ENCODE measurements at places on chromosomes 2 and 18.

GRCh38 chr18:25074925-25075324, 277.0 kb downstream of the ZNF521 start:
- no peak for DNase-seq

- DNase-seq, result no peak
Measured at GRCh38 chr2:219491278-219491963, 7.3 kb upstream of the GMPPA start.

- no peak for DNase-seq
Measured at GRCh38 chr2:10132043-10132575, 9.6 kb downstream of the RRM2 start.

DNA sequence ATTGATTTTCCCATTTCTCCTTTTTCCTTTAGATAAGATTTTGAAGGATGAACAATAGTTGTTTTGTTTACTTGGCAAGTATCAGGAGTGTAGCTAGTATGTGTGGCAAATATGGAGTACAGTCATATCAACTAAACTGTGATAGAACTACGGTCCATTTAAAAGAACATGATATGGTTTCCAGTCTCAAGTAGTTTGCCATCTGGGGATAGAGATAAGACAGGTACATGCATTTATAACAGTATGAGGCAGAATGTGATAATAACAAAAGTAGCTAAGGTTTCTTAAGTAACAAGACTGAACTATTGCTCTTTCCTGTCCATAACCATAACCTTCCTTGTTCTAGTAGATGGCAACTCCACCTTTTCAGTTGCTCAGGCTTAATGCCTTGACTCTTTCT, 75.6 kb upstream of the TACR1 start:
- DNase-seq, result no peak

- no peak for DNase-seq
Measured at GRCh38 chr2:207395535-207396251, 134.1 kb upstream of the CREB1 start.

DNA sequence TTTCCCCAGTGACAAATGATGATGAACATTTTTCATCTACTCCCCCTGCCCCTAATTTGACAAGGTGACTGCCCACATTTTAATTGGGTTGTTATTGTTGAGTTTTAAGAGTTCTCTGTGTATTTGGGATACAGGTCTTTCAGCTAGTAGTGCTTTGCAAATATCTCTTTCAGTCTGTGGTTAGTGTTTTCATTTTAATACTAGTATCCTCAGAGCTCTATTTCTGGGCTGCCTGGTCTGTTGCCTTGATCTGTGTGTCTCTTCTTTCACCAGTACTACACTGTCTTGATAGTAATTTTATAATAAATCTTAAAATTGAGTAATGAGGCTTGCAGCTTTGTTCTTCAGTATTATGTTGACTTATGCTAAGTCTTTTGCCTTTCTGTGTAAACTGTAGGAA, 19.7 kb downstream of the EIF5B start:
- DNase-seq, result no peak

- no peak for DNase-seq
Measured at GRCh38 chr2:233498126-233498525, 68.5 kb downstream of the USP40 start.

GRCh38 chr18:45386041-45386655, 229.1 kb upstream of the SLC14A2 start:
- DNase-seq, result no peak

GRCh38 chr2:173191601-173192000, 116.0 kb downstream of the MAP3K20 start:
- DNase-seq, result no peak

Measured in stimulated activated CD4-positive, alpha-beta T cell treated with anti-CD3 and anti-CD28 coated beads, Interleukin-15, amount 100 ng/mL, for 48 hours (primary cell).